Right atrium auricular region (tissue), 2 donors: ENCODE measurements at places on chromosomes 2 and 18. TPM values are rescaled to one million over a fixed set of nuclear protein-coding genes. Genes with fewer than 3 reads are reported as not detected.

DNA sequence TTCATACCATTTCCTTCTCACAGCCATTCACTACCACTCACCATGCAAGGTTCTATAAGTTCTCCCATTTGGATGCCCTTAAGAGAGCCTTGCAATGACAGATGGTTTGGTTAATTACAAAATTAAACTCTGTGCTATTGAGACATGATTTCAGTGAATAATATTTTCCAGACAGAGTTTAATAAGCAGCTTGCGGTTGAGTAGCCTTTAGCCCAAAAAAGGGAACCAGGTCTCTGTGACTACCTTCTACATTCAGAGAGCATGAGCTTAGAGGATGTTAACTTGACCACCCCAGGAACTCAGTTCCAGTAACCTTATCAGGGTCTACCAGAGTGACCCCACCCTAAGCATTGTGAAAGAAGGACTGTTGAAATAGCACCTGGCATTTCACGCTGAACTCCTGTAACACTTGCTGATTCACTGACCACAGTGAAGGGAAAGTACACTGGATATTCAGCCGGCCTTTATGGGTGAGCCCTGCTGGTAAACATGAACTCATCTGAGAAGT, 1173.1 kb upstream of the ZEB2 start:
- no peak overlapping the region for H3K4me3 ChIP-seq
- no peaks in the 10 kb centered on the region for H3K4me1 ChIP-seq
- no peaks in the 10 kb centered on the region for H3K27me3 ChIP-seq

GRCh38 chr2:64203858-64204632, 59.8 kb upstream of the PELI1 start:
- no peaks in the 10 kb centered on the region for H3K36me3 ChIP-seq
- H3K4me3 ChIP-seq, result no peak overlapping the region
- peak overlapping the region; percentile 74 for H3K27ac ChIP-seq
- DNase-seq, result no peak
- H3K27me3 ChIP-seq, result no peaks in the 10 kb centered on the region

GRCh38 chr2:235502336-235502735, 8.5 kb downstream of the AGAP1 start:
- H3K4me3 ChIP-seq, result no peak overlapping the region
- H3K4me1 ChIP-seq, result no peaks in the 10 kb centered on the region
- no peak for DNase-seq
- H3K27ac ChIP-seq, result no peak overlapping the region
- H3K36me3 ChIP-seq, result no peaks in the 10 kb centered on the region

- H3K4me1 ChIP-seq, result peaks cover 15% of the 10 kb centered on the region
- H3K4me3 ChIP-seq, result no peak overlapping the region
- no peaks in the 10 kb centered on the region for H3K36me3 ChIP-seq
- no peak overlapping the region for H3K27ac ChIP-seq
- no peak for DNase-seq
- no peaks in the 10 kb centered on the region for H3K27me3 ChIP-seq
Measured at GRCh38 chr2:26619096-26619495, 22.1 kb downstream of the CIB4 start.

The MAPK4 gene
- total RNA-seq, result 101 TPM

GRCh38 chr2:207606829-207607228, 18.4 kb downstream of the METTL21A start:
- H3K4me3 ChIP-seq, result no peak overlapping the region
- H3K27me3 ChIP-seq, result no peaks in the 10 kb centered on the region
- DNase-seq, result no peak
- H3K4me1 ChIP-seq, result no peaks in the 10 kb centered on the region

GRCh38 chr2:160464017-160464416, 29.6 kb downstream of the RBMS1 start:
- no peaks in the 10 kb centered on the region for H3K27me3 ChIP-seq
- H3K36me3 ChIP-seq, result no peaks in the 10 kb centered on the region
- no peak overlapping the region for H3K27ac ChIP-seq
- H3K4me3 ChIP-seq, result no peak overlapping the region
- peaks cover 36% of the 10 kb centered on the region for H3K4me1 ChIP-seq

DNA sequence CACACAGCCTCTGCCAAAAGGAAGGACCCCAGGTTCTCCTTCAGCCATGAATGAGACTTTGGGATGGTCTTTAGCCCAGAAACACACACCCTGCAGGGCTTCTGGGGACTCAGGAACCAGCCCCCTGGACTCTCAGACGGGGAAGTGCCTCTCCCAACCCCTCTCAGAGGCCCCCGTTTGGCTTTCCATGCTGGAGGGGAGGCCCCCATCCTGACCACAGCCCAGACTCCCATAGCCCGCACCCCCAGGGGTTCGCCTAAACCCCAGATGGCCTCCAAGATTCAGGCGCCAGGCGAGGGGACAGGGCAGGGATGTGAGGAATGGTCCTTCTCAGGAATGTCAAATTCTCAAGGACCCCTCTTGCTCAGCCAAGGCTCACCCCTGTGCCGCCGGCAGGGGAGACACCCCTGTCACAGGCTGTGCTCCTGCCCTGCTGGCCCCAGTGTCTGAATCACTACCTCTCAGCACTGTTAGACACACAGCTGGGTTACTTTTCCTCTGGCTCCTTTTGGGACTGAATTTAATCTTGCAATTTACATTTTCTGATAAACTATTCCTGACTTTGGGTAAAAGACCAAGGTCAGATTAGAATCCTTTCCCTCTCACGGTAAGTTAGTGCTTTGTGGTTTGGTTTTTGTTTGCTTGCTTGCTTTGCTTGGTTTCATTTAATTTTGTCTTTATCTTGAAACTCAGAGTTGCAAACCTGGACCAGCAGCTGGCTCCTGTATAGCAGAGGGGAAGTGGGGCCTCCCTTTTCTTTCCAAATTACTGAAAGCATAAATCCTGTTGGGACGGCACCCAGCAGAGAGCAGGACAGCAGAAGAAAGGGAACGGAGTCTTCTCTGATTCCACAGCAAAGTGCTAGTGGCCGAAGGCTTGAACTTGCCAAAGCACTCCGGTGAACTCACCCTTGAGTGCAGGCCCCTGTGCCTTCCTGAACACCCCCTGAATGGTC, 198.9 kb upstream of the RAB6C start:
- DNase-seq, result no peak
- H3K4me3 ChIP-seq, result no peak overlapping the region
- H3K4me1 ChIP-seq, result no peaks in the 10 kb centered on the region
- H3K36me3 ChIP-seq, result no peaks in the 10 kb centered on the region
- no peak overlapping the region for H3K27ac ChIP-seq

- H3K27me3 ChIP-seq, result no peaks in the 10 kb centered on the region
- H3K4me3 ChIP-seq, result no peak overlapping the region
- no peaks in the 10 kb centered on the region for H3K4me1 ChIP-seq
- no peaks in the 10 kb centered on the region for H3K36me3 ChIP-seq
- H3K27ac ChIP-seq, result no peak overlapping the region
Measured at GRCh38 chr2:40062381-40062780, 283.3 kb upstream of the THUMPD2 start.

DNA sequence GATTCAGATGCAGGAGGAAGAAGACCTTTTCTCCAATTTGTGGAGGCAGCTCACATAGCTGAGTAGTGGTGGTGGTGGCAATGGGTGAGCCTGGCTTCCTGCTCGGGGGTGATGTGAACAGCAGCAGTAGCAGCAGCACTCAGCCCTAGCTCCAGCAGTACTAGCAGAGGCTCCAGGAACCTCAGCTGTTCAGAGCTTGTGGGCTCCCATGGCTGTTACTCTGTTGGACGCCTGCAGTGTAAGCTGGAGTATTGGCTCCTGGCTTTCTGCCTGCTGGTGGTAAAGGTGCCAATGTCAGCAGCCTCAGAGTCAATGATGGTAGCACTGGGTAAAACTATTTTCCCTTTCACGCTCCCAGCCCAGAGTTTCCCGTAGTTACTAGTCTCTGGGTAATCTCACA, 3.1 kb upstream of the SEH1L start:
- H3K4me1 ChIP-seq, result peaks cover 25% of the 10 kb centered on the region
- peak; percentile 68 for DNase-seq
- no peak overlapping the region for H3K4me3 ChIP-seq
- H3K27me3 ChIP-seq, result no peaks in the 10 kb centered on the region

The ASIC4 gene
- total RNA-seq, result not detected

- no peak for DNase-seq
- H3K4me1 ChIP-seq, result no peaks in the 10 kb centered on the region
- H3K4me3 ChIP-seq, result no peak overlapping the region
- H3K27me3 ChIP-seq, result no peaks in the 10 kb centered on the region
- H3K36me3 ChIP-seq, result no peaks in the 10 kb centered on the region
Measured at GRCh38 chr2:191646163-191646902, 31.6 kb upstream of the NABP1 start.

DNA sequence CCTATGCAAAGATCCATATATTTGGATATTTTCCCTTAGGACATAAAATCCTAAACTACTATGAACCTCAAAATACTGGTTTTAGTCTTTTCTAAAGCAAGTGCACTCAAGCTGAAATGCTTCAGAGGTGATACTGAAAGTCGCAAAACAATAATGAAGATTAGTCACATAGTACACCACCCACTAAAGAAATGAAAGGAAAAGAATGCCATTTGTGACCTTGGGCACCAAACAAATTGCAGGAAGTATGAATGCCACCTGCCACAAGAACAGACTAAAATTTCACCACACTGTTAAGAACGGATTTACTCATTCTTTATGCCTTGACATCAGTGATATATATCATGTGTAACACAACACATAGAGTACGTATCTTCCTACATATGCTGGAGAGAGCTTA, 161.5 kb downstream of the ZNF521 start:
- no peak overlapping the region for H3K4me3 ChIP-seq
- no peak for DNase-seq
- H3K27me3 ChIP-seq, result no peaks in the 10 kb centered on the region

DNA sequence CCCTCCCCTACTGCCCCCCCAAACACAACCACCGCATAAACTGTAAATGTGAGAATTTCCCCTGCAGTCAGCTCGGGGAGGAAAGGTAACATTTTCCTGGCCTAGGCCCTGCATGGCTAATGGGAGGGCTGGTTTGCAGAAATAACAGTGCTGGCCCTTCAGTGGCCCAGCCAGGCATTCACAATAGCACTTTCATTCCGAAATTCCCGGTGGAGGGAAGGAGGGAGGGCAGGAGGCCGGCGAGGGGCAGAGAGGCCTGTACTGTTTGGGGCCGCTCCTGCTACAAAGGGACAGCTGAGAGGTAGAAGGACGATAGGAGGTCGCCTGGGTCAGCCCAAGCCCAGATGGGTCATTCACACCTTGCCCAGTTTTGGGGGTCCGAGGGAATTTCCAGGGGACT, 11.3 kb downstream of the CYP26B1 start:
- DNase-seq, result no peak
- no peaks in the 10 kb centered on the region for H3K36me3 ChIP-seq
- H3K27me3 ChIP-seq, result no peaks in the 10 kb centered on the region
- H3K27ac ChIP-seq, result no peak overlapping the region
- H3K4me1 ChIP-seq, result no peaks in the 10 kb centered on the region

The MC2R gene
- not detected for total RNA-seq

DNA sequence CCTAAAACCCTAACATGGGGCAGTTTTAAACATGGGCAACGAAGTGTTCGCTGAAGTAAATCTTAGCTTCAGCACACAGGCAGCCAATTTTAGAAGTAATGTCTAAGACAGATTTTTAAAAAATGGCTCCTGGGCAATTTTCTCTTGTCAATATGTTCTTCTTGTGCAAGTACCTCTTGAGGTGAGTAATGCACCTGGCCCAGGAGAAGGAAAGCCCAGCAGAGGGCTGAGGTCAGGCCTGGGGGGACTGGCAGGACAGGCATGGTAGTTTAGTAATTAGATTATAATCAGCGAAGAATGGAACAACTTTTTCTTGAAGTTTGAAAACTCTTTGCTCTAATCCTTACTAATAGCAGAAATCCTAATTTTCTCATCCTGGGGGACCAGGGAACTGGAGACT, 77.6 kb downstream of the SPRED2 start:
- DNase-seq, result no peak
- no peak overlapping the region for H3K4me3 ChIP-seq
- no peaks in the 10 kb centered on the region for H3K27me3 ChIP-seq
- H3K36me3 ChIP-seq, result no peaks in the 10 kb centered on the region

GRCh38 chr2:3387011-3387410, 7.5 kb downstream of the TRAPPC12 start:
- no peak overlapping the region for H3K27ac ChIP-seq
- H3K27me3 ChIP-seq, result no peaks in the 10 kb centered on the region
- no peak overlapping the region for H3K4me3 ChIP-seq

The CAMKMT gene
- 3.6 TPM for total RNA-seq

GRCh38 chr2:63189026-63189425, 138.4 kb downstream of the OTX1 start:
- H3K27me3 ChIP-seq, result no peaks in the 10 kb centered on the region
- H3K36me3 ChIP-seq, result no peaks in the 10 kb centered on the region
- H3K4me3 ChIP-seq, result no peak overlapping the region
- DNase-seq, result no peak

DNA sequence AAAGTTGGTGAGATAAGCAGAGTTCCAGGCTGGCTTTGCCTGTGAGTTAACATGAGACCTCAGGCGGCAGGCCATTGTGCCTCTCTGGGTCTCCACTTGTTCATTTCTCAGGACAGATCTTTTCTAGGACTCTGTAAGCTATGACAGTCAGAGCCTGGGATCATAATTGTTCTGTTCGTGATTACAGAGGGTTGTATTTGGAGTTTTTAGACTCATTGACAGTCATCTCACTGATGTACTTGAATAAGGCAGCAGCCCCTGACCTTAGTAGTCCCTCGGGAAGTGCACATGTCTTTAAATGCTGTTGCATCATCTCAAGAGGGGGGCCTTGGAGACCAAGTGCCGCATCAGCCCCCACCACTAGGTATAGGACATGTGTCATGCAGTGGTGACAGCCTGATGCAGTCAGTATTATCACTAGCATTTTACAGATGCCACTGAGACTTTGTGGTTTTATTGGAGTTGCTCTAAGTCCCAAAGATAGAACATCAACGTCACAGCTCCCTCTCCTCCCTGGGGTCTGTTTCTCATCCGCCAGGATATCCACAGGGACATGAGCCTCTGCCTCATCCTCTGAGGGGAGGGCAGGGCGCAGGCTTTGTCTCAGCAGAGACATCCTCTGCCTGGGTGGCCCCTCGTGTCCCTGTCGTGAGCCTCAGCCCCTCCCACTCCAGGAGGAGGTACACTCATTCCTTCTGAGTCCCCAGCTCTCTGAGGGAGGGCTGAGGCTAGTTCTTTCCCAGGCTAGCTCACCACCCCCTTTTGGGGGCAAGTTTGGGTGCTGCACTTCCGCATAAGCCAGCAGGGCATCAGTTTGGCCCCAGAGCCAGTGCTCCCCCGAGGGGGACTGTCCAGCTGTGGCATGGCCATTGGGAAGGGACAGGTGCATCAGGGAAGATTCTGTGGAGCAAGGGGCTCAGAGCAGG, 14.1 kb downstream of the GLI2 start:
- H3K36me3 ChIP-seq, result no peaks in the 10 kb centered on the region
- H3K27ac ChIP-seq, result peak overlapping the region; percentile 8
- H3K27me3 ChIP-seq, result no peaks in the 10 kb centered on the region
- DNase-seq, result peak; percentile 58

DNA sequence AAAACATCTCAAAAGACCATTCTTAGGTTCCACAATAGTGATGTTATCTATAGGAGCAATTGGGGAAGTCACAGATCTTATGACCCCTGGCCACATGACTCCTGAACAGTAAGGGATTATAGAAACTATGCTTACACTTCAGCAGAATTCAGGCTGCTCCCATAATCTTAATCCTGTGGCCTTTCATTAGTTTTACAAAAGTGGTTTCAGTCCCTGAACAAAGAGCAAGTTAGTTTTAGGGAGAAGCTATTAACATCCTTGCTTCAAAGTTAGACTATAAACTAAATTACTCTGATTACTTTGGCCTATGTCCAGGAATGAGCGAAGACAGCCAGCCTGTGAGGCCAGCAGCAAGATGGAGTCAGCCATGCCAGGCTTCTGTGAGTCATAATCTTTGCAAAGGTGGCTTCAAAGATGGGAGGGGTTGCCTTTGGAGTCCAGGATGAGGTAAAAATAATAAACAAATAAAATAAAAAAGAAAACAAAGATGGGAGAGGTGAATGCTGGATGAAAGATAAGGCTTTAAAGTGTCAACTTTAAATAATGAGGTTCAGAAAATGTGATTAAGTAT, 168.7 kb upstream of the NDUFV2 start:
- H3K4me3 ChIP-seq, result no peak overlapping the region
- no peak for DNase-seq
- no peaks in the 10 kb centered on the region for H3K27me3 ChIP-seq
- H3K27ac ChIP-seq, result no peak overlapping the region
- no peaks in the 10 kb centered on the region for H3K36me3 ChIP-seq
